ENCODE measurements at places on chromosomes 4 and X. TPM values are rescaled to one million over a fixed set of nuclear protein-coding genes. Genes with fewer than 3 reads are reported as not detected.

The ARHGEF9 gene
- 25.6 TPM for total RNA-seq

The PAGE2 gene
- not detected for total RNA-seq

DNA sequence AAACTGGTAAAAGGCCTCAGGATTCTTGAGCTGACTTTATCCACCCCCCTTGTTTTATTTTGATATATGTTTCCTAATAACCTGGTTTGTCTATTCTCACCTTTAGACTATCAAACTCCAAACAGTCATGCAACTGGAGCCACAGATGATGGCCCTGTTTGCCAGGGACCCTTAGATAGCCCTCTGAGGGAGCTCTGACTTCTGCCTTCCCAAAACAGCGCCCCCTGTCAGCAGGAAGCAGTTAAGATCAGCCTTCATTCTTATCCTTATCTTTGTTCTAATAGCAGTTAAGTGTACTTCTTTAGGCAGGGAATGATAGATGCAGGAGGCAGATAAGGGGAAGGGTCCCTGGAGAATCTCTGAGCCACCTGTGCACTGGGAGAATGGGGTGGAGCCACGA is 27.5 kb upstream of the CXCL13 start:
- H3K27me3 ChIP-seq, result no peaks in the 10 kb centered on the region
- H3K4me3 ChIP-seq, result no peak overlapping the region
- H3K36me3 ChIP-seq, result no peaks in the 10 kb centered on the region
- H3K27ac ChIP-seq, result no peak overlapping the region
- no peaks in the 10 kb centered on the region for H3K4me1 ChIP-seq
- peak; percentile 42 for DNase-seq

DNA sequence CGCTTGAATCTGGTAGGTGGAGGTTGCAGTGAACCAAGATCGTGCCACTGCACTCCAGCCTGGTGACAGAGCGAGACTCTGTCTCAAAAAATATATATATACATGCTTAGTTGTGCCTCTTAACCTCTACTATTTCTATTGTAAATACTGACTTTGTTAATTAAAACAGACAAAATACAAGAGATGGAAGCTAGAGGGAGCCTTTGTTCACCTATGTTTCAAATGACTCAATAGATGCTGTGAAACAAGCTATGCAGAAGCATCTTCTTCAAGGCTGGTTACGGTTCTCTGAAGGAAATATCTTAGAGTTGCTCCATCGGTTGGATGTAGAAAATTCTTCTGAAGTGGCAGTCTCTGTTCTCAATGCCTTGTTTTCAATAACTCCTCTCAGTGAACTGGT is 6.2 kb downstream of the NCAPG start:
- peaks cover 22% of the 10 kb centered on the region for H3K4me1 ChIP-seq
- peaks cover 71% of the 10 kb centered on the region for H3K36me3 ChIP-seq
- H3K4me3 ChIP-seq, result no peak overlapping the region
- peak; percentile 78 for DNase-seq
- no peak overlapping the region for H3K27ac ChIP-seq
- H3K27me3 ChIP-seq, result no peaks in the 10 kb centered on the region
